ENCODE measurements at places on chromosomes 6 and 20.

- no peak for DNase-seq
Measured at GRCh38 chr6:23957017-23957416, 169.0 kb upstream of the NRSN1 start.

DNA sequence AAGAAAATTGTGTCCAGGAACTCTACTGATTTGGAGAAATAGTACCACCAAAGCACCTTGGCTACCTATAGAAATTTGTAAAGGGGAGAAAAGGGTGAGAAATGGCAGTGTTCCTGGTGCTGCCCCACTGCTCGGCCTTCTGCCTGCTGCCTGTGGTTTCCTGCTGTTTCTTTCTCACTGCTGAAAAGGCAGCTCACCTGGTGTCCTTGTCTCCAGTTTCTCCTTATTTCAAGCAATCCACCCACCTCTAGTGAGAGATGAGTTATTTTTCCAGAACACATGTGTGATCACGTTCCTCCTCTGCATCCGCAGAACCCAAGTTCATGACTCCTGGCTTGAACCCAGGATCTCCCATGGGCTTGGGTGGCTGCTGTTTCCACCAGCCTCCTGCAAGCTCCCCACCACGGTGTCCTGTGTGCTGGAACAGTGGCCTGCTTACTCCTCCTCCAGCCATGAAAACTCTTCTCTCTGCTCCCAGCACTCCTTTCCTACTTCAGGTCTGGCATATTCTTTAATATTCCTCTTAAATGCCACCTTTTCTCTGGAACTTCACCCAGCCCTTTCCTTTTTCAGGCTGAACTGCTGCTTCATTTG lies 48.9 kb downstream of the ELOVL2 start:
- no peak for DNase-seq

- DNase-seq, result no peak
Measured at GRCh38 chr20:52801628-52802006, 170.5 kb upstream of the TSHZ2 start.

- DNase-seq, result no peak
Measured at GRCh38 chr6:150691463-150691862, 91.8 kb downstream of the PLEKHG1 start.

DNA sequence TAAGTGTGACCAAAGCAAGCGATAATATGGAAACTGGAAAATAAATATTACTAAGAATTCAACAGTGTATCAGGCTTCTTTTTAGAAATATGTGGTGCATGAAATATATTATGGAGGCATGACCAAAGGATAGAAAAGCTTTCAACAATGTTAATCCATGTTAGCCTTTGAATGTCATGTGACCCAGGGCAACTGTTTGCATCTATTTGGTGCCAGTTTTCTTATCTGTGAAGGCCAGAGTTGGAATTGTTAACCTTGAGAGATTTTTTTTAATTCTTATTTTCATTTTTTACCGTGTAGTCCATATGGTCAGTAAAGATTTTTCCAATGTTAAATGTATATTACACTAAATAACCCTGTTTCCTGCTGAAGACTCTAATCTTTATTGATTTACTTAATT lies 411.1 kb downstream of the BCKDHB start:
- DNase-seq, result no peak

DNA sequence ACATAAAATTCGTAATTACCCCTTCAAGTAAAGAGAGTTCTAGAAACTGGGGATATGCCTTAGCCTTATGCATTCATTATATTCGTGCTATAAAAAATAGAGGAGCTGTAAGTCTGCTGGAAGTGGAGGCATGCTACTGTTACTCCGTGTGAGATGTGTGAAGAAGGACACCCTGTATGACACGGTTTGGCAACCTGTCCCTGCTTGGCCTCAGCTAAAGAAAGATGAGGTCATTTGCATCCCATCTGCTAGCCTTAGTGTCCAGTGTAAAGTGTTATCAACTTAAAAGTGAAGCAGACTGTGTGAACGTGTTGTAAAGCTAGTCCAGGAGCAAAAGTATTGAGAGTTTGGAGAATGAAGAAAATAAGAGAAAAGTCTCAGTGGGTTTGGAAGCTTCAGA lies 135.1 kb upstream of the RAB32 start:
- DNase-seq, result no peak

Measured in suprapubic skin (tissue), 4 donors.